Fibroblast of mammary gland (primary cell): ENCODE measurements at places on chromosomes 16 and 17.

DNA sequence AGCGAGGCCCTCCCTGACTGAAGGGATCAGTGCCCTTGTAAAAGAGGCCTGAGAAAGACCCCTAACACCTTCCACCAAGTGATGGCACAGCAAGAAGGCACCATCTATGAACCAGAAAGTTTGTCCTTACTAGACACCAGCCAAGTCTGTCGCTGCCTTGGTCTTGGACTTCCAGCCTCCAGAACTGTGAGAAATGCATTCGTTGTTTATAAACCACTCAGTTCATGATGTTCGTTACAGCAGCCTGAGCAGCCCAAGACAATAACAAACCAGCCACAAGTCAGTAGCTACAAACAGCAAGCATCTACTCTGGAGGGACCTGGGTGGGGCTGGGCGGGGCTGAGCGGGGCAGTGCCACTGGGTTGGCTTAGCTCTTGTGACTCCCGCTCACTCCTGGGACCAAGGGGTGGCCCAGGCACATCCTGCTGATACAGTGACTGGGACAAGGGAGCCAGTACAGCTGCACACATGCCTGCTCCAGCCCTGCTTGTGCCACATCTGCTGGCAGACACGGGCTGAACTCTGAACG, 234.9 kb downstream of the IRF8 start:
- no peak for DNase-seq

DNA sequence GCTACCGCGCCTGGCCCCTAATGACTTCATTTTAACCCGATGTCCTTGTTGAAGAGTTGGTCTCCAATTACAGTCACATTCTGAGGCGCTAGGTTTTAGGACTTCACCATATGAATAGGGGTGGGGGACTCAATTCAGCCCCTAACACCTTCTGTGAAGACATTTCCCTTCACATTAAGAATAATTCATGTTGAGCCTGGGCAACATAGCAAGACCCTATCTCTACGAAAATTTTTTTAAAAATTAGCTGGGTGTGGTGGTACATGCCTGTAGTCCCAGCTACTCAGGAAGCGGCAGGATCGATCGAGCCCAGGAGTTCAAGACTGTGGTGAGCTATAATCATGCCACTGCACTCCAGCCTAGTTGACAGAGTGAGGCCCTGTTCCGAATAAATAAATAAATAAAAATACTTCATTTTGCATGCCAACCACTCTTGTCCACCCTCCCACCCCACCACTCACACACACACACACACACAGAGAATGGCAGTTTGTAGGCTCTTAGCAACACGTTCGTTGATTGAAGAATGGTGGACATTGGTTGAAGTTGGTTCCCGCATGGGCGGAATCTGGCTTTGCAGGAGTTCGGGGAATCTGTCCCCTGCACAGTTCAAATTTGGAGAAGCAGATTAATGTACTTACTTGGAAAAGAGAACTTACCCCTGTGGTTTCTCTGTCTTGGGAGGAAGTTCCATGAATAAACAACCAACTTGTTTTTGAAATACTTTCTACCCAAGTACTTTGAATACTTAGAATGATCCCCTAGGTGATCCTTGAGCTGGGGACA, 27.8 kb upstream of the TVP23A start:
- no peak for DNase-seq

DNA sequence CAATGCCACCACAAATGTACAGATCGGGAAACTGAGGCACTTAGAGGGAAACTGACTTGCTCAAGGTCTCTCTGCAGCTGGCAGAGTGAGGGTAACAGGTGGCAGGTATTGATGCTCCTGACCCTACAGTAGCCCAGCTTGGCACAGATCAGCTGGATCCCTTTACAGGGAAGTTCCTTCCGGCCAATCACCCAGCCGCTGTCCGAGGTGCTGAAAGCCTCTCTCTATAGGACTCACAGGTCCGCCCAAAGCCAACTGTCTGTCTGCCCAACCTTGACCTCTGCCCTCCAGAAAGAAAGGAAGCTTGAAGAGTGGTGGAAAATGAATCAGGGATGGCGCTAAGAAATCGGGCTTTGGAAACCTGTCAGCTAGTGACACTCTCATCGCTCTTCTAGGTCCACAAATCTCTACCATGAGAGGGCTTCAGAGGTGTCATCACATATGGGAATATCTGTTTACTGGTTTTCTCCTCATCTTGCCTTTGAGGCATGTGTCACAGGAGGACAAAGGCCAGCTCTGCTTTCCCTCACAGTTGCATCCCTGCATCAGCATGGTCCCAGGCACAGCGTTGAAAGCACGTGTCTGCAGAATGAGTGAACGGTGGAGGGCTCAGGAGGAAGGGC, 246.2 kb downstream of the KATNIP start:
- peak; percentile 28 for DNase-seq

- DNase-seq = no peak
These were observed 277.2 kb upstream of the TBX2 start for GRCh38 chr17:61122326-61122913.

- no peak for DNase-seq
These were observed 11.2 kb downstream of the ARHGAP23 start for GRCh38 chr17:38439436-38439835.

- DNase-seq = peak; percentile 28
These were observed 54.3 kb upstream of the RBFOX3 start for GRCh38 chr17:79664930-79665737.

GRCh38 chr16:4241258-4241927, 487 bp downstream of the SRL start:
- no peak for DNase-seq

GRCh38 chr16:84279881-84280280, 14.8 kb upstream of the WFDC1 start:
- no peak for DNase-seq

GRCh38 chr17:77206158-77206956, 65.6 kb downstream of the SEC14L1 start:
- no peak for DNase-seq

DNA sequence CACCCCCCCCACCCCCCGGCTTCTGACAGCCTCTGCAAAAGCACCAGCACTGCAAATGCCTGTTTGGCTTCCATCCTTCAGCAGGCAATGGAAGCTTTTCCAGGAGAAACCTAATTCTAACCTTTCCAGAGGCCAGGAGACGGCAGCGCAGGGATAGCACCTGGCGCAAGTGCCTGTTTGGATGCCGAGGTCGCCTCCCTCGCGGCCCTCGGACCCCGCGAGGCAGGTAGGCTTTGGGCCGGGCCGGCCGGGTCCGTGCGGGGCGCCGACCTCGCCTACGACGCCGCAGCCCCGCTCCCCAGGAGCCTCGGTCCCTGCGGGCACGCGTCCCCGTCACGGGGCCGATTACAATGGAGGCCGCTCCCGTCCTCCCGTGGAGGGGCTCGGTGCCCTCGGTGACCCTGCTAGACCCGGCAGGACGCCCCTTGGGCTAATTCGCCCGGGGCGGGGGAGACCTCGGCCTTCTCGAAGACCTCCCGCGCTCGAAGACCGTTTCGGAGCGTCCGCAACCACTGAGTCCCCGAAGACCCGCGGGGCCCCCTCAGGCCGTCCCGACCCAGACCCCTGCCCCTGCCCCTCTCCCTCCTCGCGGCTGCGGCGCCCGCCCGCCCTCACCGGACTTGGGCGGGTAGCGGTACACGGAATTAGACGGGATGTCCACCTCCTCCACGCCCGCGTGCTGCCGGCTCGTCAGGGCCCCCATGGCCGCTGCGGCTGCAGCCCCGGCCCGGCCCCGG, 587 bp downstream of the RNF157 start:
- DNase-seq = no peak

GRCh38 chr16:67708368-67708771, 10.7 kb downstream of the GFOD2 start:
- DNase-seq = peak; percentile 70

DNA sequence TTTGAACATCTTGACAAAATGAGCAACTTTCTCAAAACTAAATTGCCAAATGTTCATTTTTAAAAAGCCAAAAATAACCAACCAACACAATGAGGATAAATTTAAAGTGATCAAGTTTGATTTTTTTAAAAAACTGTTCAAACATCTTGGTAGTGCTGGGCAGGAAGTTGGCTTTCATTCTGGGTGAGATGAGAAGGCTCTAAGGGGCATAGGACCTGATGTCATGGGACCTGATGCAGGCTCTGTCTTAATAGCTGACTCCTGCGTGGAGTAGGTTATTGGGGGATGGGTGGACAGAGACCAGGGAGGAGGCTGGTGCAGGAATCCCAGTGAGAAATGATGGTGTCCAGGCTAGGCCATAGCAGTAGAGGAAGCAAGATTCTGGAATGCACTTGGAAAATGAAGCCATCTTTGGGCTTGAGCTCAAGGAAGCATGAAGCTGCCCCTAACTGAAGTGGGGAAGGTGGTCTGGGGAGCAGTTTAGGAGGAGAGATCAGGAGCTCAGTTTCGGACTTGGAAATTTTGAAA, 20.4 kb downstream of the NLRC5 start:
- DNase-seq = no peak

DNA sequence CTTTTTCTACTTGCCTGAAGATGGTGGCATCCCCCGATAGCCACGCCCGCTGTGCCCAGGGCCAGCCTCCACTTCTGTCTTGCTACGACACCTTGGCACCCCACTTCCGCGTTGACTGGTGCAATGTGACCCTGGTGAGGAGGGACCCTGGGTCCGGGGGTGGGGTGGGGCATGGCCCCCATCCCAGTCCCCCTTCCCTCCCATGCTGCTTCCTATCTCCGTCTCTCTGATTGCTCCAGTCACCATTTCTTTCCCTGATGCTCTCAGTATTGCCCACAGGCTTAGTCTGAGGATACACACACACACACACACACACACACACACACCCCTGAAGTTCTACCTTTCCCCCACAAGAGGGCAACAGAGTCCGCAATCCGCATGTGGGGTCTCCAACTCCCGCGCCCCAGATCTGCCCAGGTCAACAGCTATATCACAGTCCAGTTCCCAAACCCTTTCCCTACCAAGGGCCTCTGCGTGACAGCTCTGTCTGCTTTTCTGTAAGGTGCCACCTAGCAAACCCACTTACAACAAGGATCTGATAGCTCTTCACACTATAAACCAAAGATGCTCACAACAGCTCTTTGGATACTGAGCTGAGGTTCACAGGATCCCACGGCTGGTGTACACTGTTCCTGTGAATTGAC, 3.4 kb downstream of the SGCA start:
- peak; percentile 73 for DNase-seq

GRCh38 chr17:75525806-75526554, 483 bp downstream of the LLGL2 start:
- no peak for DNase-seq

GRCh38 chr16:83886199-83886971, 12.5 kb upstream of the MLYCD start:
- DNase-seq = no peak

DNA sequence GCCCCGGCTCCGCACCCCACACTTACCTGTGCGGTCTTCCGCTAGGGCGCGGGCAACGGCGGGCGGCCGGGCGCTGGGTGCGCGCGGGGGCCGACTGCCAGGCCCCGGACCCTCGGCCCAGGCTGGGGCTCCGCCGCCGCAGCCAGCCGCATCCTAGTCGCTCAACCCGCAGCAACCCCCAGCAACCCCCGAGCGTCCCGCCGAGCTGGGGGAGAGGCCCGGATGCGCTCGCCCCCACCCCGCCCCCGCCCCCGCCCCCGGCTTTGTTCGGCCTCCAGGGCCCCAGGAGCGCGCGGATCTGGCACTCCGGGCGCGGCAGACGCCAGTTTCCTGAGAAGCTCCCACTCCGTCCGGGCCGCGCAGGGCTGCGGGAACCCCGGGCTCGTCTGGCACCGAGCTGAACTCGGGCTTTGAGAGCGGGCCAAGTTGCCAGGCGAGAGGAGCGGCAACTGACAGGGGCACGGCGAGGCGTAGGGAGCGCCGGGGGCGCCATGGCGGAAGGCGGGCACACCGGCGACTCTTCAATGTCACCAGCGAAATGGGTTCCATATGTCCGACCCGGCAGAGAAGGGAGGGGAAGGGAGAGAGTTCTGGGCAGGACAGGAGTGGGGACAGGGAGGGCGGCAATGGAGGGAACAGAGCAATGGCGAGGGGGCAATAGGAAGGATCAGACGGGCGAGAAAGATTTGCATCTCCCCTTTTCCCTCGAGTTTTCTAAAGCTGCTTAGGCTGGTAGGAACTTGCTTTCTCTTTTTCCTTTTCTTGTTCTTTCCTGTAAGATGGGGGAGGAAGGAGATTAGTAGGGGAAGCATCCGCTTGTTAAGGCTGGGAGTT, 13.7 kb downstream of the HOXB4 start:
- DNase-seq = no peak

DNA sequence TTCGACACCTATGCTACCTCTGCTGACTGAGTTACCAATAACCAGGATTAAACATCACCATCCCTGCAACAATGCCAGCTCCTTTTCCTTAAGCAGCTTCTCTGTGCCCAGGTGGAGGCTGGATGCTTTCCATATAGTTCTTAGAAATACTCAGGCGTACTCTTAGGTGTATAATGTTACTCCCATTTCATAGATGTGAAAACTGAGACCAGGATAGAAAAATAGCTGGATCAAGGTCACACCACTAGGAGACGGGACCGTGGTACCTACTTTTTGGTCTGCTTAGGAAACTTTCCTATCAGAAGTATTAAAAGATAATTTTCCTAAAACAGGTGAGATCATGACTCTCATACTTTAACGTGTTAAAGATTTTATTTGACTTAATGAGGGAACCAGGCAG, 141.7 kb upstream of the RPL38 start:
- DNase-seq = no peak

GRCh38 chr17:37086334-37086733, 137.6 kb downstream of the AATF start:
- no peak for DNase-seq

DNA sequence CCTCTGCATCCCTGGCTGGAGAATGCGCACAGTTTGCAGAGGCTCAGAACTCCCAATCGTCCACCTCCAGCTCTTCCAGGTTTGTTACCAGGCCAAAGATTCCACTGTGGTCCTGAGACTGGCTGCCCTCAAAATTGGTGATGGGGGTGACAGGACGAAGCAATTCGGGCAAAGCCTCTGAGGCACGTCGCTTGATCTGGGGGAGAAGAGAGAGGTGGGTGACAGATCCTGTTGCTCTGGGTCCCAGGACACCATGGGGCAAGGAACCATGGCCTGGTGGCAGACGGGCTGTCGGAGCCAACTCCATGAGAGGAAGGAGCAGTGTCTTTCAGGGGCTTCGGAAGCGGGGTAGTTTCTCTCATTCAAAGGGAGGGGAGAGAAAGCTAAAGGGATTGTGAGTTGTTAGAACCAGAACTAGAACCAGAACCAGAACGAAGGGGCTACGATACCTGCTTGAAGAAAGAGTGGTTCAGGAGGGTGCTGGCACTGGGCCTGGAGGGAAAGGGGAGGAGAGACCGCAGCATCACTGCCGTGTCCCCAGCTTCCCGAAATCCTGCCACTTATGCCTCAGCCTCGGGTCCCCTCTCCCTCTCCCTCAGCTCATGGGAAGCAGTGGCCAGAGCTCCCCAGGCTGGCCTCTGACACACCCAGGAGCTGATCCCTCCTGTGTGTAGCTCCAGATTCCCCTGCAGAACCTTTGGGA, 3.8 kb upstream of the LIMD2 start:
- no peak for DNase-seq
